NCI-H460 (cell line): ENCODE measurements at places on chromosomes 6 and 20.

GRCh38 chr6:73985891-73986290 is 289.9 kb downstream of the CD109 start:
- DNase-seq, result no peak

DNA sequence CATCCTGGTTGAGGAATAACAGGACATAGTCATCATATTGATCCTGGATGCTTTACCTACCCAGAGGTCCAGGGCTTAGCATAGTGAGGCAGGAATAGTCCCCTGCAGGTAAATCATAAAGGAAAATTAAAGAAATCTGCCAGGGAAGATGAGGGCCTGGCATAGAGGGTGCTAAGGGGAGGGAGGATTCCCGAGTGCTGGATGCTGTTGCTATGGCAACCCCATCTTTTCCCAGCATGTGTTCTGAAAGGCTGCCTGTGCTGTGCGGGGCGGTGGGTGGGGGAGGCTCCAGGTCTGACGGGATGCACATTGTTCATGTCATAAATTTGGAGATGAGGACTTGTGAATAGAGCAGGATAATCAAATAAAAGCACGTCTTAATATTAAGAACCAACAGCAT is 212.6 kb upstream of the PCSK2 start:
- DNase-seq, result no peak

DNA sequence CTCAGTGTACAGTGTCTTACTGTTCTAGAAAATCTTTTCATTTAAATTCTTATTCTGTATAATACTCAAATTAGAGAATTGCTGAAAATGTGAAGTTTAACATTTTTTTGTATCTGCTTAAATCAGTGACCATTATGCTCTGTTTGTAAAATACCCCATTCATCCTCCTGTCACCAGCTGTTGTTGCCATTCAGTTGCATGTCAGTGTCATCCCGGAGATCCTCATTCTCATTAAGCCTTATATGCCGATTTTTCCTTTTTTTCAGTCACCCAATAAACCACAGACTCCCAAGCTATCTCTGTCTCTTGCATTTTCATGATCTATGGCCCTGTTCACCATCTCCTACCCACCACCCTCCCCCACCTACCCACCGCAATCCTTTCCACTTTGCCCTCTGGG is 20.4 kb downstream of the GTF2H5 start:
- DNase-seq, result no peak

DNA sequence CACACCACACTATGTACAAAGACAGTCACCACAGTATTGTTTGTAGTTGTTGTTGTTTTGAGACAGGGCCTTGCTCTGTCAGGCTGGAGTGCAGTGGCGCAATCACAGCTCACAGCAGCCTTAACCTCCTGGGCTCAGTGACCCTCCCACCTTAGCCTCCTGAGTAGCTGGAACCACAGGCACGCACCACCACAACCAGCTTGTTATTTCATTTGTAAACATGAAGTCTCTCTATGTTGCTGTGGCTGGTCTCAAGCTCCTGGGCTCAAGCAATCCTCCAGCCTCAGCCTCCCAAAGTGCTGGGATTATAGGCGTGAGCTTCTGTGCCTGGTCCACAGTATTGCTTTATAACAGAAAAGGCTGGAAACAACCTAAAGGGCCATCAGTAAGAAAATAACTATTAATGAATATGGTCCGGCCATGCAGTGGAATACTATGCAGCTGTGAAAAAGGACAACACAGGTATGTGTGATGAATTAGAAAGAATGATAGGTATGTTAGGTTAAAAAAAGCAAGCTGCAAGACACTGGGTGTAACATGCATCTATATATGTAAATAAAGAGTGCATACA is 30.0 kb upstream of the PTGIS start:
- DNase-seq, result no peak

DNA sequence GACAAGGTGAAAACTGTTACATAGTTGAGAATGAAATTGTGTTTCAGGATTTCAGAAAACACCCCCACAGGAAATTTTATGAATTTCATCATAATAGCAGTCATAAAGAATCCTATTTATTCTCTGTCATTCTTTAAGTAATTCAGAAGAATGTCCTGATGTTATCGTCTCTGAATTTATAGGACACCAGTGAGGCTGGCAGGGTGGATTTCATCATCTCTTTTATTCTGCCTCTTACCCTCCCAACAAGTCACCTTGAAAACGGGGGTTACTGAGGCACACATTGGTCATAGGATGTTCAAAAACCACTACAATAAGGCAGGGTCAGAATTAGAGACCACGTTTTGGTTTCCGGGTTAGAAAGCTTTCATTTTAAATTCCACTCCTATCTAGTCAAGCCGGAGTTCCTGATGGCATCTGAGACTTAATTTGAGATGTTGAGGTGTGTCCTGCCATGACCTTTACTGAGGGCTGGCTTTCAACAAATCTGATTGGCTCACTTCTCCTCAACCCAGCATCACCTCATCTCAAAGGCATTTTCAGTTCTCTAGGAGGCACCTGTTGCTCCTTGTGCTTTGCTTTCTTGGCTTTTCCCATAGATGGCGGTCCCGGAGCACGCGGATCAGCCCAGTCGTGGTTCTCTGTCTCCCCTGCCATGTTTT is 230.6 kb upstream of the SUPT3H start:
- no peak for DNase-seq

DNA sequence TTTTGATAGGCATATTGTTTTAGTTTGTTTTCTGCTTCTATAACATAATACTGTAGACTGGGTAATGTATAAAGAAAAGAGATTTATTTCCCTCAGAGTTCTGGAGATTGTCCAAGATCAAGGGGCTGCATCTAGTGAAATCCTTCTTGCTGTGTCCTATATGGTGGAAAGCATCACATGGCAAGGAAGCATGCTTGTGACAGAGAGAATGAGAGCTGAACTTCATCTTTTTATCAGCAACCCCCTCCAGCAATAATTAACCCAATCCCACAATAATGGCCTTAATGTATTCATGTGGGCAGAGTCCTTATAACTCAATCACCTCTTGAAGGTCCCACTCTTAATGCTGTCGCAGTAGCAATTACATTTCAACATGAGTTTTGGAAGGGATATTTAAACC is 141.4 kb downstream of the CENPW start:
- no peak for DNase-seq

- DNase-seq, result no peak
Observed at GRCh38 chr20:62984666-62985443, 21.9 kb downstream of the BHLHE23 start.
